Muscle of leg (tissue), 16 donors: ENCODE measurements at places on chromosomes 16 and 17. TPM values are rescaled to one million over a fixed set of nuclear protein-coding genes. Genes with fewer than 3 reads are reported as not detected.
A peak's percentile ranks its signal among the peaks of the same experiment; 100 is the strongest.

DNA sequence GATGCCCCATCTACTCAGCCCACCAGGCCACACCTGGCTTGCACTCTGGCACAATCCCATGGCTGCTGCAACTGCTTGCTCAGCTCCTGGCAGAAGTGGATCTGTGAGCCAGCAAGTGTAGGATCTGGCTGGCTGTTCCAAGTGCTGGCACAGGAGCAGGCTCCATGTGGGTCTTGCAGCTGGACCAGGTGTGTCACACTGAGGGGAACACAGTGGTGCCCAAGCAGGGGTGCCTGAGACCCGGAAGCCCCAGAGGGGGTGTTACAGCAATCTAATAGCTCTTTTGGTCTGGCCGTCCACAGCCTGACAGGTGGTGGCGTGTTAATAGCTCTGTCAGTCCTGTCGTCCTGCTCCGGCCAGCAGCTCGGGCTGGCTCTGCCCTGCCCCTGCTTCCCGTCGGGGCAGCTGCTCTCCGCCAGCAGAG is 19.6 kb upstream of the GOT2 start:
- peak; percentile 3 for DNase-seq

GRCh38 chr17:80160536-80160935 is 9.3 kb upstream of the CARD14 start:
- no peak for DNase-seq

DNA sequence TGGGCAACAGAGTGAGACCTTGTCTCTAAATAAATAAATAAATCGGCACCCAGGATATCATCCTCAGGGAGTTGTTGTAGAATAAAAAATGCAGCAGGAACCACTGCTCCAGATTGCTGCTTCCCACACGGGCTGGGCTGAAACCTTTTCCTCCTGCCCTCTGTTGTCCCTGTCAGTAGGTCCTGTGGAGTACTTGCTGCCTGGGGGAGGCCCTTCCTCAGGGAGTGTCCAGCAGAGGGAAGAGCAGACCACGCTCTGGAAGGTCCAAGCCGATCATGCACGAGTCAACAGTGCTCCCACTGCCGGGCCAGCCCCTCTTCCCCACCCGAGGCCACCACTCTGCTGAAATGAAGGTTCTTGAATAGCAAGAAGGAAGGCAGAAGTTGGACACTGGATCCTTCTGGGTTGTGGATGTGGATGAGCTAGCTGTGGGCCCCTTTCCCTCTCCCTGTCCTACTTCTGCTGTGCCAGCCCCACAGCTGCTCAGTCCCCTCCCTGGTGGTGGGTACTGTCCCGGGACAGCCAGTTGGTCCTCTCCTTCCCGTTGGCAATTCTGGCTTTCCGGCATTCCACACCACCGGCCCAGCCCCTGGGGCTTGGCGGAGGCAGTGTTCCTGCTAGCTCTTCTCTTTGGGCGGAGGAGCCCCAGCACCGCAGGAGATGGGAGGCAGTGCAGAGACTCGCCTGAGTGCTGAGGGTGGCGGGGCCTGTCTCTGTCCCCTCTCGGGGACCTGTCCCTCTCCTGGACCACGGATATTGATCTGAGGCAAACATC is 10.8 kb downstream of the CDK5R1 start:
- DNase-seq, result peak; percentile 60

- peak; percentile 86 for DNase-seq
These were observed 24.6 kb upstream of the LRRC75A start for GRCh38 chr17:16516594-16517051.

- no peak for DNase-seq
These were observed 33.9 kb upstream of the METTL9 start for GRCh38 chr16:21565507-21565860.

Gene TBX2
- 9.2 TPM for total RNA-seq

Gene MYCBPAP
- total RNA-seq, result 0.66 TPM
